Amygdala (tissue), 56 donors: ENCODE measurements at places on chromosomes 5 and 9.

- no peak for DNase-seq
These were observed 186.3 kb downstream of the ZNF462 start for GRCh38 chr9:107049046-107049802.

DNA sequence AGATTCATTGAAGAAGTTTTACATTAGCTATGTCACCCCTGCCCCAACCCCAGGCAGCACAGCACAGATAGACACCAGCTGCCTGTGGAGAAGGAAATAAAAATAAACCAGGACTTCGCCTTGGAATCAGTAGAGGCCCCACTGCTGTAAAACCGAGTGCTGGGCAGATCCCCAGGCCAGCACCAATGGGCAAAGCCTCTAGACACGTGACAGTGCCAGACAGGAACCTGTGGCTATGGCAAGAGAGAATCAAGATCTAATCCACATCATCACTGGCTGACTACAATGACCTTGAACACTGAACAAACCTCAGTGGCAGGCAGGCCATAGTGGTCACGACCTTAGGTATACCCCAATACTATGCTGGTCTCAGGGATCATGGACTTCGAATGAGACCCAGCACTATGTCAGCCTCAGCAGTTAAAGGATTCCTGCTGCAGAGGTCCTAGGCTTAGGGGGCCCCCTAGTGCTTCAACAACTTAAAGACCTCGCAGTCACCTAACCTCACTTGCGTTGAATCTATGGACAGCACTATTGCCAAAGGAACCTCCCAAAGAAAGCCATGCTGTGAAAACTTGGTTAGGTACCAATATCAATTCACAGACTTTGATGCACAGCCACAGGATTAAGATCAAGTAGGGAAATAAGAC is 2118.6 kb upstream of the C9orf72 start:
- no peak for DNase-seq

- DNase-seq: no peak
These were observed 7.7 kb downstream of the ENTPD8 start for GRCh38 chr9:137433349-137433915.

GRCh38 chr5:32231929-32232328 is 57.8 kb upstream of the GOLPH3 start:
- no peak for DNase-seq

DNA sequence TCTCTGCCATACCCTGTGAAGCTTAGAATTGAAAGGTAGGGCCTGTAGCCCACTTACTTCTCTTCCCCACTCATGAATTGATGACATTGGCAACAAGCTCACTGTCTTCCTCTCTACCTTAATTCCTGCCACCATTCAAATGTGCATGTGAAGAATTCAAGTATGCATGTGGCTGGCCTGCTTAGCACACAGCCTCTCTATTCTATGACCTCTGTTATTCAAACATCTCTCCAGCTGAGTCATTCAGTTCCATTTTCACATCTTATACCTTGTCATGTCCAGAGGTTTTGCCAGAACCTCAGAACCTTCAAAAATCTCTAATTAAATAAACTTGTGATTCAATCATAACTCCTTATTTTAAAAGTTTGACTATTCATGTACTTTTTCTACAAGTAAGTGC is 114.7 kb upstream of the MAN2A1 start:
- no peak for DNase-seq

GRCh38 chr5:24232929-24233498 is 411.8 kb downstream of the CDH10 start:
- DNase-seq: no peak

DNA sequence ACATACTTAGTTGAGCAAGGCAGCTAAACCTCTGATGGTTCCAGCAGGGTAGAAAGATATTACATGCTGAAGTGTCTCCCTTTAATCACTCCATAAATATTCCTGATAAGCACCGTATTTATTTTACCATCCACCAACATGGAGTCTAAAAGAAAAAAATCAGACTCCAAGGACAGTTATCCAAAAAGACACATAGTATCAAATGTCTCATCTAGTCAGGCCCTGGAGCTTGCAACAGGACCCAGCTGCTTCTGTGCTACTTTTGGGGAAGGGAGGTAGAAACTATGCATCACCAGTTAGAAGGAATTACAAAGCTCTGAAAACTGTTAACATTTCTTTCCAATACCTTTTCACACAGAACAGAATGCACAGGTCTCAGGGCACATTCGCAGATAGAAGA is 88.1 kb downstream of the S1PR3 start:
- DNase-seq: no peak

GRCh38 chr5:16480821-16481538 is 15.4 kb upstream of the ZNF622 start:
- DNase-seq: no peak

GRCh38 chr9:31573561-31573960 is 810.9 kb upstream of the ACO1 start:
- DNase-seq: no peak

- no peak for DNase-seq
These were observed 91.6 kb upstream of the TAF11L2 start for GRCh38 chr5:17406423-17406838.

GRCh38 chr5:5046680-5047502 is 93.2 kb upstream of the ADAMTS16 start:
- DNase-seq: no peak

DNA sequence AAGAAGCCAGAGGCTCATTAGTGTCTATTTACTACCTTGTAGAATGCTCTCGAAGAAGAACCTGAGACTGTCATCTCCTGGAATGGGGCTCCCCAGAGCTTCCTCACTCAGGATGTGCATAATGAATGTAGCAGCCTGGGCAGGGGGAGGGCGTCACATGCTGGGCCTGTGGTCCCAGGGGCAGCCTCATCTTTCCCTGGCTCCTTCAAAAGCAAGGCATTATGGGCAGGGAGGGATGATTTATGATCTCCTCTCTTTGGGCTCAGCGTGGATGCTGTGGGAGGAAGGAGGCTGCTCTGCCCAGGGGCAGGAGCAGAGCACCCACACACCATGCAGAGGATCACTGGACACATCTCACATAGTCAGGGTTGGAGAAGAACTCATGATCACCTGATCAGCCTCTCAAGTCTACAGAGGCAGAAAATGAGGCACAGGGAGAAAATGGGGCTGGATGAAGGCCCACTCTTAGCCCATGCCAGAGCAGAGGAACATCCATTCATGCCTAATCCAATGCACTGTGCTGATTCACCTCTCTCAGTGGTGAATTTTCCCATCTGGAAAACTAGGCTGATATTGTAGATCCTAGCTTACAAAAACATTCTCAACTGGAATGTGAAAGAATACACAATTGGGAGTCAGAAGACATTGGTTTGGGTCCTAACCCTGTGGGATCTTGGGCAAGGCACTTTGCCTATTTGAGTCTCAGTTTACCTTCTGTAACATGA is 173.7 kb downstream of the CARTPT start:
- DNase-seq: no peak

DNA sequence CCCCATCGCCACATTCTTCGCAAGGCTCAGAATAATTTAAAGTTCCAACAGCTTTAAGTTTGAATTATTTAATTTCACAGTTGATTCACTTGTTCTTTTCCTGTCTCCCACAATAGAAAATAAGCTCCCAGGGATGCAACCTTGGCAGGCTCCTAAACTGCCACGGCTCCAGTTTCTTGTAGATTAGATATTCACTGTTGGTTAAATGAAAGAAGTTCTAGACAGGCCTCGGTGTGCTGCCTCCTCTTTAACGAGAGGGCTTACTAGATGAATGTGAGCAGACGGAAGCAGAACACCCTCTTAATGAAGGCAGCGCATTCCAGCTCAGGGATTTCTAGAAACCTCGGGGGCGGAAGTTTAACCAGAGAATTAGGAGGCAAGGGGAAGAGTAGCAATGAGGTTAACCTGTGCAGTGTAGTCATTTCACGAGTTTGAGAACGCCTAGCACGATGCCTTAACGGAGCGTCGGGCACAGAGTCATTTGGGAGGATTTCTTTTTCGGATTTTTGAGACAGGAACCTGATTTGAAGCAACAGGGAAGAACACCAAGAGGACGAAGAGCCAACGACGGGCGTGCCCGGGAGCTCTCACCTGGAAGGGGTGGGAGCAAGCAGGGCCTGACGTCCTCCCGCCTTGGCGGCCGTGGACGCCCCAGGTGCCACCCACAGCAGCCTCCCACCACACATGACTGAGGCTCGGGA is 637 bp upstream of the SMC5 start:
- DNase-seq: no peak

DNA sequence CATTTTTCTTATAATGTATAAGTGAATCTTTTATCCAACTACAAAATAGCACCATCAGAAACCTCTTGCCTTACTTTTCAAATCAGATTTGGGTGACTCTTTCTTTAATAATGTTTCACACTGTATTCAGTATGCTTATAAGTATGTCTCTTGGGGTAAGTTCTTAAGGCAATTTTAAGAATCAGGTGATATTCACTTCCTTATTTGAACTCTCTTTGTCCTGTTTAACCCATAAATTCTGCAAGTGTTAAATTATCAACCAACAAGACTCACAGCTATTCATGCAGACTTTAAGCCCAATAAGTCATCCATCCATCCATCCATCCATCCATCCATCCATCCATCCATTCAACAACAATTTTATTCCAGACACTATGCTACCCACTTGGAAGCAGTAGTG is 142.7 kb upstream of the FBXL17 start:
- DNase-seq: no peak

- no peak for DNase-seq
These were observed 18.8 kb downstream of the ANKH start for GRCh38 chr5:14852779-14853178.

DNA sequence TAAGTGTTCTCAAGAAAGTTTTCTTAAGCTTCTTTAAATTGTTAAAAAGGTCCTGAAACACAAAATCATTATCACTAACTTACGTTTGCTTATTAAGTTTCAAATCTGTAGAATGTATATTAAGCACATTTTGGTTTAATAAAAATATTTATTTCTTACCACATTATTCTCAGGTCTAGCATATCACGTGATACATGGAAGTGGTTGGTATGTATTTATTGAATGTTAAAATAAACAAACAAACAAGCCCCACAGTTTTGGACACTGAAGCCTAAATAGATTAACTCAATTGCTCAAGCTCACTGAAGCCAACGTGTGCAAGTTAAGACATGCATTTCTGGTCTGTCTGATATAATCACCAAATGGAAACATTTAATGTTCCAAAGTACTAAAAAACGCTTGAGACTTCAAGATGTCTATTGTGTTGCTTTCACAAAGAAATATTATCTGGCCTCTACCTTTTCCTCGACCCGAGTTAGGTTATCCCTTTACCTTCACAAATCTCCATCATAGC is 1136.9 kb downstream of the TAF11L14 start:
- no peak for DNase-seq

DNA sequence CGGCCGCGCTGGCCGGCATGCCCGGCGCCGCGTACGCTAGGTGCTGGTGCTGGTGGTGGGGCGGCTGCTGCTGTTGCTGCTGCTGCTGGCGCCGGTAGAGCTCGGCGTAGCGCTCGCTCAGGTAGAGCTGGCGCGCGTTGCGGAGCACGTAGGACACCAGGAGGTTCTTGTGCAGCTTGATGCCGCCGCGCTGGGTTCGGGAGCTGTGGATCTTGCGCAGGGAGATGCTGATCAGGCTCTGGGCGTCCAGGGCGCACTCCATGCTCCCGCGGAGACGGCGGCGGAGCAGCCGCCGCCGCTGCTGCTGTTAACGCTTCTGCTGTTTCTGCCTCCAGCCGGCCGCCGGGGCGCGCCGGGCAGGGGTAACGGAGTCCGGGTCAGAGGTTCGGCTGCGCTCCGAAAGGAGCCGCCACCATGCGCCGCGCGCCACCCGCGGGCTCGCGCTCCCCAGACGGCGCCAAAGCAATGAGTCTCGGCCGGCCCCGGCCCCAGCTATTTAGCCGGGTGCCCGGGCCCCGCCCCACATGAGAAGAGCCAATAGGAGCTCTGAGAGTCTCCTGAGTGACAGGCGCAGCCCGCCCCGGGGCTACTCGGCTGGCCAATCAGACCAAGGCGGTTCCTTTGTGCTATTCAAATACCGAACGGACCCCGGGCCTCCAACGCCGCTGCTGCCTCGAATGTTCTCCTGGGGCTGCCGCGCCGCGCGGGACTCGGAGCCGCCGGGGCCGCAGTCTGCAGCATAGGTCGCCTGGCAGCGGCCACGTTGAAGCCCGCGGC is at the start of gene IER5L:
TSS of gene IER5L (minus strand) at position 471 of the 777 bp plus-strand sequence. CDS start at position 262, 209 bp downstream.
- peak; percentile 81 for DNase-seq

GRCh38 chr5:81768935-81769452 is 18.1 kb upstream of the SSBP2 start:
- no peak for DNase-seq

GRCh38 chr9:91680106-91680505 is 256.5 kb upstream of the NFIL3 start:
- no peak for DNase-seq

DNA sequence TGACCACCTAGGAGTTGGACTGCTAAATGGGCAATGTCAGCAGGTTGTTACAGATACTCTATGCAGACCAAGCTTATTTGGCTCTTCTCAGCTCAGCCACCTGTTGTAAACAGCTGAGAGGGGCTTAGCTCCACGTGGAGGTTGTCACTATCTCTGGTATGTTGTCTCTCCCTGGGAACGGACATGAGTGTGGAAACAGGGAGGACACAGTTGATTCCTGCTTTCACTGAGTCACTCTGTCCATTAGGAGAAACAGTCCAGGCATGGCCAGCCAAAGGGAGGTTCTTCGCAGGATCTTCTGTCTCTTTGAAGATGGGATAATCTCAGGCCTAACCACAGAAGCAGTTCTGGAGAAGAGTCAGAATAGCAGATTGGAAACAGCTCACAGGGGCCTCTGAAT is 121.2 kb downstream of the PALM2AKAP2 start:
- DNase-seq: no peak

GRCh38 chr5:98656125-98656795 is 117.2 kb upstream of the RGMB start:
- no peak for DNase-seq

DNA sequence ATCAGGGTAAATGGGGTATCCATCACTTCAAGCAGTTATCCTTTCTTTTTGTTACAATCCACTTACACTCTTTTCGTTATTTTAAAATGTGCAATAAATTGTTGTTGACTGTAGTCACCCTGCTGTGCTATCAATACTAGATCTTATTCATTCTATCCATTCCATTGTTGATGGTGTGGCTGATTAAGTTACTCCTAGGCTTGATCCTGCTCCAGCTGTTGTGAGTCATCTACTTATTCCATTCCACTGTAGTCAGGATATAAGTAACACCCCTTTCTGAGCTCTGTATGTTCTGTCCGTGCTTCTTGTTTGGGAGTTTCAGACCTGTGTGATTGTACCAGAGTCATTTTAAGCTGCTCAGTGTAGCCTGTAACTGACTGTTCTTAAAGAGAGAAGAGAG is 122.5 kb upstream of the RUSC2 start:
- DNase-seq: no peak

- DNase-seq: no peak
These were observed 35.5 kb downstream of the ACO1 start for GRCh38 chr9:32419921-32420320.

DNA sequence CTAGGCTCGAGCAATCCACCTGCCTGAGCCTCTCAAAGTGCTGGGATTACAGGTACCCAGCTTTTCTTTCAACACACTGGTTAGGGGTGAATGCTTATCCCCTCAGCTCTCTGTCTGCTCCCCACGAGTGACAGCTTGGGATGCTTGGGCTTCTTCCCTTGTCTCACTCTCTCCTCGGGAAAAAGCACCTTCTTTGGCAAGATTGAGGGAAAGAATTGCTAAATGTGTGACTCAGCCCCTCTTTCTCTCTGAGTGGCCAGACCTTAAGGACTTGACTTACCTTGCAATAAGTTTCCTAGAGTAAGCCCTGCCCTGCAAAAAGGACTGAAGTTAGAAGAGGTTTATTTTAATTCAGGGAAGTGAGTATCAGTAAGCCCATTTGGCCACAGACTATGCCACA is 68.1 kb upstream of the ERBIN start:
- no peak for DNase-seq
